ENCODE measurements at places on chromosomes 12 and 14. TPM values are rescaled to one million over a fixed set of nuclear protein-coding genes. Genes with fewer than 3 reads are reported as not detected.

Gene GPR65
- total RNA-seq: 8.1 TPM

Gene AQP2
- total RNA-seq: not detected

Gene MGAT4C
- not detected for total RNA-seq

DNA sequence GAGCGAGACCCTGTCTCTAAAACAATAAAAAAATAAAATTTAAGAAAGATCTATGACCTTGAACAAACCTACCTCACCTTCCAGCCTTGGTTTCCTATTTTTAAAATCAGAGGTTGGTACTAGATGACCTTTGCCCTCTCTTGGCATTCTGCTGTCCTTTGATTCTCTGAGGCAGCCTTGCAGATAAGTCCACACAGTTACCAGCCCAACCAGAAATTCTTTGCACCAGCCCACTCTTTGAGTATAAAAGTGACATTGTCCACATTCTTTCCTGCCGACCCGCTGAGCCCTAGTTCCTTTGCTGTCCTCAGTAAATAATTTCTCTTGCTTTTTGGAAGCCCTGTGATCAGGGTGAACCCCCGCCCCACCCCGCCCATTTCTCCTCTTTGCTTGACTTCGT, 150.4 kb downstream of the PHETA1 start:
- H3K36me3 ChIP-seq: no peaks in the 10 kb centered on the region
- H3K27me3 ChIP-seq: no peaks in the 10 kb centered on the region
- DNase-seq: no peak
- H3K4me1 ChIP-seq: no peaks in the 10 kb centered on the region
- H3K27ac ChIP-seq: no peak overlapping the region
- no peak overlapping the region for H3K4me3 ChIP-seq

DNA sequence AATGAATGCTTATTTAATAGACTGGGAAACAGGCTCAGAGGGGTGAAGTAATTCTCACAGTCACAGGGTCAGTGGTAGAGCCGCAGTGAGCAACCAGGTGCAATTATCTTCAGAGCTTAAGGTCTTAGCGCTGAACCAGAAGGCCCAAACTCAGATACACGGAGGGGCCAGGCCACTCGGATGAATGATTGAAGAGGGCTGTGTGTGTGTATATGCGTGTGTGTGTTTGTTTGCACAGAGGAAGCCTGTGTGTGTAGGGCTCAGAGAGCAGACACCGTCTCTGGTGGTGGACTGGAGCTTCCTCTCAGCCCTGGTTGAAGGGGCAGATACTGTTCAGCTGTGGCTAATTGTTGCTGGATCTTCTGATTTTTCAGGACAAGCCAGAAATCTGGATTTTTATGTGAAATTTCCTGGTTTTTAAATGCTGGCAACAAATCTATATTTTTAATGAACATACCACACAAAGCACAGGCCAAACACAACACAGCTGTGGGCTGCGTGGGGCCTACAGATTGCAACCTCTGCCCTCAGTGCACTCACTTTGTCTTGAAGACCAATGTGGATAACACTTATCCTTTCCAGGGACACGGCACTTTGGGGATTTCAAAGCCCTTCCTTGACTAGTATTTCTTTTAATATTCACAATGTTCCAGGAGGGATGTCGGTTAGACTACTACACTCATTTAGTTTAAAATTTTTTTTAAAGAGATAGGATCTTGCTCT, 94.5 kb upstream of the NRXN3 start:
- H3K4me1 ChIP-seq: no peaks in the 10 kb centered on the region
- H3K36me3 ChIP-seq: no peaks in the 10 kb centered on the region
- no peak overlapping the region for H3K27ac ChIP-seq
- H3K4me3 ChIP-seq: no peak overlapping the region
- no peak for DNase-seq

- H3K4me3 ChIP-seq: peak overlapping the region; percentile 70
- peak; percentile 70 for DNase-seq
- H3K27ac ChIP-seq: peak overlapping the region; percentile 93
- H3K4me1 ChIP-seq: peaks cover 42% of the 10 kb centered on the region
- H3K27me3 ChIP-seq: no peaks in the 10 kb centered on the region
- H3K36me3 ChIP-seq: peaks cover 8% of the 10 kb centered on the region
Measured at GRCh38 chr14:49992901-49993339, 100.0 kb downstream of the ARF6 start.

DNA sequence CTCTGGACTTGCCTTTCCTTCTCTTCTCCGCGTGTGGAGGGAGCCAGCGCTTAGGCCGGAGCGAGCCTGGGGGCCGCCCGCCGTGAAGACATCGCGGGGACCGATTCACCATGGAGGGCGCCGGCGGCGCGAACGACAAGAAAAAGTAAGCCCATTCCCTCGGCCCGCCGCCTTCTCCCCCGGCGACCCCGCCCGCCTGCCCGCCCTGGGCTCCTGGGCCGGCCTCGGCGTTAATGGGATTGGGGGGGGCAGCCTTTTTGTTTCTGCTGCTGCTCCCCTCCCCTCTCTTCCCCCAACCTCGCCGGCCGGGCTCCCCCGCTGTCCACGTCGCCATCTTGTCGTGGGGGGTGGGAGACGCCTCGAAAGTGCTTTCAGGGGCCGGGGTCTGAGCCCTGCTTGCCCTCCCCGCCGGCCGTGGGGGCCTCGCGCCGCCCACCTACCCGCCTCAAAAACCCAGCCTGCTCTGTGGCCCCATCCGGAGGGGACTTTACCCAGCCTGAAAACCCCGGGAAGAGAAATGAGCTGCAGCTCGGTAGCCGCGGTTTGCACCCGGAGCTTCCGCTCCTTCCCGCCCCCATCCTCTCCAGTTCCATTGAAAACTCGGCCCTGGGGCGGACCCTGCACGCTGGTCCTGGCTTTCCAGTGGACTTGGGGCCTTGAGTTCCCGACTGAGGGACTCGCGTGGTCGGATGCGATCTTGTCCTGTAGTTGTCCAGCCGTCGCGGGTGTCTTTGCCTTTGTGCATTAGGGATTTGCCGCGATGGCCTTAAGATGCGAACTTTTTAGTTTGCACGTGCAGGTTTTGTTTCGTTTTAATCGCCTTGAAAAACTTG, 598 bp downstream of the HIF1A start:
- H3K27ac ChIP-seq: peak overlapping the region; percentile 99
- peaks cover 3% of the 10 kb centered on the region for H3K27me3 ChIP-seq
- peaks cover 39% of the 10 kb centered on the region for H3K36me3 ChIP-seq
- DNase-seq: peak; percentile 89

DNA sequence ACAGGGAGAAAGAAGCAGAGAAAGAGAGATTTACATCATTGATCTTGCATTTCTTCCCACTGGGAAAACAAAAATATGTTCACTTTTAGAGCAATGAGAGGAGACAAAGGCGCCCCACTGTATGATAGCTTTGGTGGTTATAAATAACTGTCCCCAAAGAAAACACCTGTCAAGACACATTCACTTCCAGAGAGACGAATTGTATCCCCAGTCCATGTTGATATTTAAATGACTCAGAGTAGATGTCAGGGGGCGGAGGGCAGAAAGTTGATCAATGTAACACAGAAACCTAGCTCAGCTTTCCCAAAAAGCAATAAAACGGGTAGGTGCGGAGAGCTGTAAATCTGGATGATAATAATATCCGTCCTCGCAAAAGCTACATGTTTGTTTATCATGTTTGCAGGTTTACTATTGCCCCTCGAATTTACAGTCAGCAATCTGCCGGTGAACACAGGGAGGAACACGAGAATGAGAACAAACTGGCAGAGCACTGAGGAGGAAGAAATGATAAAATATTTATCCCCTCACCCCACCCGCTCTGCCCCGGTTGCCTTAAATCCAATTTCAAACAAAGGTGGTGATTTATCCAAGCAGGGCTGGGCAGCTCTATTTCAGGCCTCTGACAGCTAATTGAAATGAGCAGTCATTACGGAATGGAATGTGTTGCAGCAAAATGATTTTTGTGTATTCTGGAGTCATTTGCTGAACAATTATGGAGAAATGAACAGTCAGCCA, 84.4 kb downstream of the CMKLR1 start:
- no peak overlapping the region for H3K27ac ChIP-seq
- H3K4me1 ChIP-seq: no peaks in the 10 kb centered on the region
- H3K36me3 ChIP-seq: no peaks in the 10 kb centered on the region
- DNase-seq: no peak

- H3K27me3 ChIP-seq: no peaks in the 10 kb centered on the region
- H3K27ac ChIP-seq: no peak within 1 kb of the TSS
- no peak within 1 kb of the TSS for H3K4me3 ChIP-seq
- H3K36me3 ChIP-seq: no peaks in the 10 kb centered on the region
- no peak for DNase-seq
- H3K4me1 ChIP-seq: no peaks in the 10 kb centered on the region
Measured at GRCh38 chr12:91057368-91058165, at the start of gene KERA. Gene KERA, minus strand, starts transcription at chr12:91058024. Its CDS starts 1,743 bp downstream, at chr12:91056281.

- no peak for DNase-seq
- H3K36me3 ChIP-seq: no peaks in the 10 kb centered on the region
- H3K27ac ChIP-seq: no peak overlapping the region
Measured at GRCh38 chr12:88413646-88414045, 166.6 kb downstream of the KITLG start.

DNA sequence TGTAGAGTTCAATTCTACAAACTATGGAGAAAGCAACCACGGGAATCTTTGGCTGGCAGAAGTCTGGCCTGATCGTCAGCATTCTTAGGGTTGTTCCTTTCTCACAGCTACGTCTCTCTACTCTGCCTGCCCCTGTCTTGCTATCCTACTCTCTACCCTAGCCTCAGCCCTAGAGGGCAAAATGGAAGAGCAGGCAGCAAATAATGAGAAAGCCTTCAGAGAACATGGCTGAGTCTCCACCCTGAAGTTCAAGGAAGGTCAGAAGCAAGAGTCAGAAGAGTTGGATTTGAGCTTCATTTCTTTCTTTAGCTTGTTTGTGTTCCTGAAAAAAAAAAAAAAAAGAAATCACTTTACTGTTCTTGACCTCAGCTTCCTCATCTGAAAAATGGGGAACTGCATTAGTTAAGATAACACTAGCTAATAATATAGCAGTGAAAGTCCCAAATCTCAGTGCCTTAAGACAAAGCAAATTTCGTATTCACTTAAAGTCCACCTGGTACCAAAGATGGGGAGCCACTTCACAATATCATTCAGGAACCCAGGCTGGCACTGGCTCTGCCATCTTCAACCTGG, 50.2 kb upstream of the CCND2 start:
- no peak for DNase-seq
- H3K27ac ChIP-seq: no peak overlapping the region
- peaks cover 19% of the 10 kb centered on the region for H3K4me1 ChIP-seq
- H3K36me3 ChIP-seq: peaks cover 1% of the 10 kb centered on the region

- no peak overlapping the region for H3K4me3 ChIP-seq
- H3K36me3 ChIP-seq: no peaks in the 10 kb centered on the region
- no peak overlapping the region for H3K27ac ChIP-seq
- no peaks in the 10 kb centered on the region for H3K4me1 ChIP-seq
- DNase-seq: no peak
- peaks cover 5% of the 10 kb centered on the region for H3K27me3 ChIP-seq
Measured at GRCh38 chr12:13945236-13945635, 36.2 kb downstream of the GRIN2B start.
